Prostate gland (tissue), 2 donors: ENCODE measurements at places on chromosomes 2 and 18. TPM values are rescaled to one million over a fixed set of nuclear protein-coding genes. Genes with fewer than 3 reads are reported as not detected.

RAB6C gene
- 0.87 TPM for total RNA-seq

GAREM1 gene
- total RNA-seq: 14.9 TPM

GCG gene
- not detected for total RNA-seq

B4GALT6 gene
- total RNA-seq: 9.0 TPM

ERFE gene
- total RNA-seq: 7.7 TPM

- H3K4me1 ChIP-seq: no peaks in the 10 kb centered on the region
- no peaks in the 10 kb centered on the region for H3K27me3 ChIP-seq
- no peak for DNase-seq
- no peak overlapping the region for H3K4me3 ChIP-seq
Observed at GRCh38 chr18:35410561-35410960, 33.4 kb upstream of the ZNF396 start.

DNA sequence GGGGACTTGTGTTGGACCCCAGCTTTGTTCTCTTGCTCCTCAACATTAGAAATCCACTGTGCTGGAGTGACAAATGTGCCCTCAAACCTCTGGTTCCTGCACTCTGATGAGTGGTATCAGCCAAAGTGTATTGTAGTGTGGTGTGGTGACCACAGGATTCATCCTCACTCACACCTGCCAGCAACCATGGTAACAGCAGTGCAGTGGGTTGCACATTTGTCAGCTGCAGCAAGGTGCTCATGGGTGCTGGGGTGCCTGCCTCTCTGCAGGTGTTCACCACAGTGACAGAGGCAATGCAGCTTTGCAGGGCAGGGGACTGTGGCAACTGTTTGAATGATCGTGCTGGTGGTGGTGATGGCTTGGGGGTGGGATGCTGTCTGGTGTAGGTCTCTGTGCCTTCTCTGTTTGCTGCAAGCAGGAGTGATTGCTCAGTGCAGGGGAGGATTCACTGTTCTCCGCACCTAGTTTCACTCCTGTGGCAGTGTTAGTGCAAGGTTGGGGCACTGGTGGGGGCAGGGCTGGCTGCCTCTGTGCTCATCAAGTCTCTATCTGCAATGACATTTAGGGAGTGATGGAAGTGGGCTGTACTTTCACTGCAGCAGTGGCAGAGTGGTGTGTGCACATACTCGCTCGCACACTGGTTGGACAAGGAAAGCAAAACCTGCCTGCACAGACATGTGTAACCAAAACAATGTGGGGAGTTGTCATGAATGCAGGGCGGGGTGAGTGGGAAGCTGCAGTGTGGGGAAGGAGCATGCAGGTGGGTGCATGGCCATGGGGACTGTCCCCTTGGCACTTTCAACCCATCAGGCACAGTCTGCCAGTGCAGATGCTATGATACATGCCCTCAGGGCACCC lies 301.1 kb downstream of the PIK3C3 start:
- H3K4me1 ChIP-seq: no peaks in the 10 kb centered on the region
- H3K36me3 ChIP-seq: no peaks in the 10 kb centered on the region
- no peak for DNase-seq
- no peak overlapping the region for H3K27ac ChIP-seq
